Activated CD8-positive, alpha-beta memory T cell treated with anti-CD3 and anti-CD28 coated beads for 48 hours (primary cell): ENCODE measurements at places on chromosomes 6 and 20.

DNA sequence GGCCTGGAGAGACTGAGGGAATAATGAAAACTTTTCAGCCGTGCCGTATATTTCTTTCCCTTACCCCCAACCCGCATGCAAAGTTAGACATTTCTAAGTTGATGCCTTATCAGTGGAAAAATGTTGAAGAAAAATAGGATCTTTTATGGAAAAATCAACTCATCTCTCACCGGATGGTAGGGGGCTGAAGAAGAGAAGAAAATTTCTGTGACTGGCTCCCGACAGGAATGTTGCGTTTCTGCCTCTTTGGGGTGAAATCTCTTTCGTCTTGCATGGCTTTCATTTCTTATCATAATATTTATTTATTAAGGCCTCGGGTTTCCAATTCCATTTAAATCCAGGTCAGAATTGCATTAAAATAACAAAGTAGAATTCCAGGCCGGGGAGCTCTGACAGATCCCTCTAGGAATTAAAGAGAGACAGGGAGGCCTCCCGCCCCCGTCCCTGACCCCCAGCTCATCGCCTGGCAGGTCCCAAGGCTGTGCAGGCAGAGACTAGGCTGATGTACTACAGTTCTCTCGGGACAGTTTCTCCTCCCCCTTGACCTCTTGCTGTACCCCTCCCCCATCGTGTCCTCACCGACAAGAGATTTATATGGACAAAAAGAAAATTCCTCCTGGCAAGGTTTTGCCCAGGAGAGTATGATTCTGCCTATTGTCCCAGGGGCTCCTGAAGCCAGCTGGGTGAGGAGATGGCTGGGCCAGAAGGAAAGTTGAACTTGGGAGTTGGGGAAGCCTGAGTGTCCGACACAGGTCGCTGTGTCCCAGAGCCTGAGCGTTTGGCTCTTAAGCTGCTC lies 1.3 kb downstream of the SCUBE3 start:
- DNase-seq, result no peak

- no peak for DNase-seq
These were observed 28.4 kb upstream of the LY86 start for GRCh38 chr6:6559994-6560570.

- DNase-seq, result no peak
These were observed 1.7 kb upstream of the NHSL1 start for GRCh38 chr6:138500867-138501446.

DNA sequence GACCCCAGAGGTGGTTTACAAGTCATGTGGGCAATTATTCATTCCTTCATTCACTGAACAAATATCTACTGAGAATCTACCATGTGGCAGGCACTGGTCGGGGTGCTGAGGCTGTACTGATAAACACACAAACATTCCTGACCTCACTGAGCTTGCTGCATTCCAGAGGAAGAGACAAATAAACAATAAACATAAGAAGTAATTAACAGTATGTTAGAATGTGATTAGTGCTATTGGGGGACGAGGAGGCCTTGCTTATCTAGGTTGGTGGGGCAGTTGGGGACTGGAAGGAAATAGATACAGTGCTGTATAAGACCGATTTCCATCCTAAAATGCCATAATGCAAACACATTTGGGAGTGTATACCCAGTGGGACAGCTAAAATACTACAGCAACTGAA lies 44.1 kb downstream of the MAK start:
- DNase-seq, result no peak

GRCh38 chr6:70351461-70351860 lies 48.6 kb upstream of the COL9A1 start:
- no peak for DNase-seq

DNA sequence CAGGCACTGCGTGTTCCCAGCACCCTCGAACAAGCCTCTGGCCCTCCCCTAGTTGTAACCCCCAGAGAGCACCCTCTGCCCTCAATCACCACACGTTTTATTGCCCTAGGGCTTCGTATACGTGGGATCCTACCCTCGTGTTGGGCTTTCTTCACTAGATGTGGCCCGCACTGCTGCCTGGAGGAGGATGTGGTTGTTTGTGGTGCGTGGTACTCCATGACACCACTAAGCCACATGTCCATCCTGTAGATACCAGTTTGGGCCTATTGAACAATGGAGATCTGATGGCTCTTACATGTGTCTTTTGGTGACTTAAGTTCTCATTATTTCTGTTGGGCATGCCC lies 17.0 kb downstream of the SLC2A4RG start:
- no peak for DNase-seq

- no peak for DNase-seq
These were observed 156.8 kb downstream of the SLC35B3 start for GRCh38 chr6:8278562-8278961.

- peak; percentile 53 for DNase-seq
These were observed 36.6 kb upstream of the LTV1 start for GRCh38 chr6:143806282-143807102.

DNA sequence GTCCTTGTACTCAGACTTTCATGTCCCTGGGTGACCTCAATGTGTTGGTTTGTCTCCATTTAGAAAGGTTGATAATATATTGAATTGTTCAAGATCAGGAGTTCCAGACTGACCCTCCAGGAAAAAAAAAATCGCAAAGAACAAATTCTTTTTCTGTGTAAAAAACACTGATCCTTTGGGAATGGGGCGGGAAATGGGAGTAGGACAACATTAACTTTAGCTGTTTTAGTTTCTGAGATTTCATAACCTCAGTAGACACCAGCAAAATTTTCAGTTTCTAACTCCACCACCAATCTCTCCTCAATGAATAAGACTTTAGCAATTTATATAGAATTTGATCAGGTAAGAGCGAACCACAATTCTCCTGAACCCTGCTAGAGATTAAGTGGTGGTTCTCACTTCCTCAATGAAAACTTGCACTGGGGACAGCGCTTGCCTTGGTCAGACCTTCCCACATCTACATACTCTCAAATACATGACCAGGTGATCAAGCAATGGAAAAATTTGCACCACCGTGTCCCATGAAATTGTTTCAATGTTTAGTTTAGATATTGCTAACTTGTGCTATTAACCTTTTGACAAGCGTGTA lies 231.2 kb upstream of the PLN start:
- DNase-seq, result no peak
